Stimulated activated CD4-positive, alpha-beta T cell treated with anti-CD3 and anti-CD28 coated beads, Interleukin-15, amount 100 ng/mL, for 48 hours (primary cell): ENCODE measurements at places on chromosomes 12 and 14.
A peak's percentile ranks its signal among the peaks of the same experiment; 100 is the strongest.

DNA sequence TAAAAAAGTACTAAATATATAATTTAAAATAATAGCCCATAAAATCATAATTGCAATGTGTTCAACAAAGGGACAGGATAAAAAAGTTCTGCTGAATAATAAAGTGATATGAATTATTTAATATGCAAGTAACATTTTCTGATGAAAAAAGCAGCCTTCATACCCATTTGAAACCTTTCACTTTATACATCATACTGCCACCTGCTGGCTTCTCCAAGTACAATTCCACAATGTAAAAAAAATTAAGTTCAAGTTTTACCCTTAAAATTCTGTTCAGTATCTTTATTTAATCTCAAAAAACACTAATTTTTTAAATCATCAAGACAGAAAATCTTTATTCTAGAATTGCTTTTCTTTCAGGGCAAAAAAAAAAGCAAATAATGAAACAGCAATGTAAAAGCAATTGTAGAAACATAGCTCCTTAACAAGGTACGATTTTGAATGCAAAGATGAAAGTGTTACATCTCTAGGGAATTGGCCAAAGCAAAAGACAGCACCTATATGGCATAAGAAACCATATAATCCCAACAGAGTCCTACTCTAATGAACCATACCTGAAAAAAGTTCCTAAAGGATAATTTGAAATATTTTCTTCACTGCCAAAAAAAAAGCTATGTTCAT lies 15.0 kb downstream of the MDM1 start:
- peak; percentile 41 for DNase-seq

DNA sequence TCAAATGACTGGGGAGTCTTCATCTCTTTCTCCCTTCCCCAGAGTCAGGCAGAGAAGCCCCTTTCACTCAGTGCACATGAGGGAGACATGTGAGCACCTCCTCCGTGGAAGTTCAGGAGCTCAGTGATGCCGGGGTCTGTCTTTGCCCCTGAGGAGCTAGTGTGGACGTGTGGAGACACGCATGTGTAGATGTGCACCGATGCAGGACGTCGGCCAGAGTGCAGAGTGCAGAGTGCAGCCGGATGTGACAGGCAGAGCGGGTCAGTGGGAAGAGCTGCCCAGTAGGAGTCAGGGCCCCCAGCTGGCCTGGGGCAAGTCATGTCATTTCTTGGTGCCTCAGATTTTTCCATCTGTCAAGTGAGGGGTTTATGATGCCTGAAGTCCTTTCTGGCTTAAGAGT lies 20.7 kb downstream of the TSPAN9 start:
- DNase-seq, result no peak

DNA sequence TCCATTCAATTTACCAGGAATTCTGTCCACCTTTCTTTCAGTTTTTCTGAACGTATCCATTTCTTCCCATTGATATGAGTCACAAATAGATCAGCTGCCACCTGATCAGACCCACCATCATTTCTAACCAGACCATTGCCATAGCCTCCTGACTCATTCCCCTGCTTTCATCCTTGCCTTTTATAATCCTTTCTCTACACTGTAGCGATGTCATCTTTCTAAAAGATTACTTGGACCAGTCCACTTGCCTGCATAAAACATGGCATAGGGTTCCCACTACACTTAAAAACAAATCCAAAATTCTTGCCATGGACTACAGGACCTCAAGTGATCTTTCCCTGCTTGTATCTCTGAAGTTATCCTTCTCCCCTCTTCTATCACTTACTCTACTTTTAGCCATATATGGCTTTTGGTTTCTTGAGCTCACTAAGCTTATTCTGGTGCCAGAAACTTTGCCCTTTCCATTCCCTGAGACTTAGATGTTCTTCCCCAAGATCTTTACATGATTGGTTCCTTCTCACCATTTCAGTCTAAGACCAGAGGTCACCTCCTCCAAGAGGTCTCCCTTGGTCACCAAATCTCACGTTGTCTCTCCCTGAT lies 149.5 kb upstream of the KRR1 start:
- no peak for DNase-seq

DNA sequence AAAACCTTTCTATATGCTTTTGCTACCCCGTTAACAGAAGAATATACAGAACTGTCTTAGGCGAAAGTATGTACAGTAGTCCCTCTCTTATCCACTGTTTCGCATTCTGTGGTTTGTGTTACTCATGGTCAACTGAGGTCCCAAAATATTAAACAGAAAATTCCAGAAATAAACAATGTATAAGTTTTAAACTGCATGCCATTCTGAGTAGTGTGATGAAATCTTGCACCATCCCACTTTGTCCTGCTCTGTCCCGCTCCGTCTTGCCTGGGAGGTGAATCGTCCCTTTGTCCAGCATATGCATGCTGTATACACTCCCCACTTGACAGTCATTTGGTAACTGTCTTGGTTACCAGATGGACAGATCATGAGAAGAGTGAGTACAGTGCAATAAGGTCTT lies 70.1 kb upstream of the STRN3 start:
- no peak for DNase-seq

DNA sequence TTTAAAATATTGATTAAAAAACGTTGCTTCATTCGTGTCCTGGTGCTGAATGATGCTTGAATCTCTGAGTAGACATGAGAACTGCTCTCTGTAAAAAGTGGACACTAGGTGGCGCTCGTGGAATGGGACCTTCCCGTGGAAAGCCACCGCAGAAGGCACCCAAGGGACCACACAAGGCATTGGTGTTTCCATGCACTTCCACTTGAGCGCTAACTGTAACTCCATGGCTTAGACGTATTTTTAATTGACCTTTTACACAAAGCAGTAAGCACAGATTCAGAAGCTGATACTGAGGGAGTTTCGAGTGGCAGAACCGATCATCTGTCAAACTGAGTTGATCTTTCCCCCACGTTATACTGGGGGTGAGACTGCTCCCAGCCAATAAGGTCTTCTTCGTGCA lies 135.3 kb downstream of the PRKCH start:
- DNase-seq, result peak; percentile 68

- DNase-seq, result no peak
Measured at GRCh38 chr12:54420766-54421144, 1.7 kb upstream of the ITGA5 start.

DNA sequence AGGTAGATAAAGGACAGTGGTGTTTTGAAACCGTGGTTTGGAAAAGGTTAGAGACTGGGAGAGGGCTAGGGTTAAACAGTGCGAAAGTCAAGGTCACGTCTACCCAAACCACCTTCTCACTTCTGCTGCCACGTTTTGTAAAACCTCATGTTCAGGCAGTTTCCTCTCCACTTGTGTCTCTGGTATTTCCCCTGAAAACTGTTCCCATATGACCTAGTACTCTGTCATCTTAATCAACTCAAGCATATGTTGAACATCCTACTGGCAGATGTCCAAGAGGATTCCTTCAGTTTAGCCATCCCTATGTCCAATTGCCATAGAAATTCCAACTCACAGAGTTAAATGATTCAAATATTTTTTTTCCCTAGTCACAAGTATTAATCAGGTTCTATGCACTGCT lies 17.4 kb downstream of the CLEC4C start:
- no peak for DNase-seq

GRCh38 chr12:9973949-9974348 lies 2.7 kb downstream of the CLEC12A start:
- DNase-seq, result no peak

- no peak for DNase-seq
Measured at GRCh38 chr12:70197345-70197744, 45.9 kb upstream of the CNOT2 start.

DNA sequence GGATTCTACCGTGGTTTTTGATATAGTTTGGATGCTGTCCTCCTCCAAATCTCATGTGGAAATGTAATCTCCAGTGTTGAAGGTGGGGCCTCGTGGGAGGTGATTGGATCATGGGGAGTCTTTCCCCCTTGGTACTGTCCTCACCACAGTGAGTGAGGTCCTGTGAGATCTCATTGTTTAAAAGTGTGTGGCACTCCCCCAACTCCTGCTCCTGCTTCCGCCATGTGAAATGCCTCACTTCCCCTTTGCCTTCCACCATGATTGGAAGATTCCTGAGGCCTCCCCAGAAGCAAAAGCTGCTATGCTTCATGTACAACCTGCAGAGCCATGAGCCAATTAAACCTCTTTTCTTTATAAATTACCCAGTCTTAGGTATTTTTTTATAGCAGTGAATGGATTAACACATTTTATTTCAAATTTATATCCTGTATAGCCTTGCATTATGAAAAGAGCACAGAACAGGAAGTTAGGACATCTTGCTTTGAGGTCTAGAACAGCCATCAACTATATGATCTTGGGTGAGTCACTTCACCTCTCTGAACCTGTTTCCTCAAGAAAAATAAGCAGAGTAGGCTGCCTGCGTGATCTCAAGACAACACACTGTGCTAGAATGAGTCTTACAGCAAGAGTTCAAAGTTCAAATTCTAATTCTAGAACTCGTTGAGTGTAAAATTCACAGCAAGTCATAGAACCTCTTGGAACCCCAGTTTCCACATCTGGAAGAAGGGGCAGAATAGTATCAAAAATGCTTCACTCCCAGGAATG lies 160.9 kb upstream of the EEA1 start:
- DNase-seq, result peak; percentile 26

DNA sequence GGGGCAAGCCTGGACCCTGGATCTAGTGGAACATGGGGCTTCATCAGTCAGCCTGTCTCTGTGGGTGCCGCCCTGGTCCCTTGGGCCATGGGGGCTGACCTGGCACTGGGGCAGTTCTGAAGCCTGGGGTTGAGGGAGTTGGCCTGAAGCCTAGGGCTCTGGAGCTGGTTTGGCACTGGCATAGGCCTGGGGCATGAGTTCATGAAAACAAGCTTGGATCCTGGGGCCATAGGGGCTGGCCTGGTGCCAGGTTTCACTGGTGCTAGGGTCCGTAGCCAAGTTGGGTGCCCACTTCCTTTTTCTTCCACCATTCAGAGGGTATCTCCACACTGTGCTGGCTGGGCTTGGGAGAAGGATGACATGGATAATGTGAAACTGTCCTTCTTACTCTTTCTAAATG lies 26.6 kb upstream of the ANO4 start:
- no peak for DNase-seq

DNA sequence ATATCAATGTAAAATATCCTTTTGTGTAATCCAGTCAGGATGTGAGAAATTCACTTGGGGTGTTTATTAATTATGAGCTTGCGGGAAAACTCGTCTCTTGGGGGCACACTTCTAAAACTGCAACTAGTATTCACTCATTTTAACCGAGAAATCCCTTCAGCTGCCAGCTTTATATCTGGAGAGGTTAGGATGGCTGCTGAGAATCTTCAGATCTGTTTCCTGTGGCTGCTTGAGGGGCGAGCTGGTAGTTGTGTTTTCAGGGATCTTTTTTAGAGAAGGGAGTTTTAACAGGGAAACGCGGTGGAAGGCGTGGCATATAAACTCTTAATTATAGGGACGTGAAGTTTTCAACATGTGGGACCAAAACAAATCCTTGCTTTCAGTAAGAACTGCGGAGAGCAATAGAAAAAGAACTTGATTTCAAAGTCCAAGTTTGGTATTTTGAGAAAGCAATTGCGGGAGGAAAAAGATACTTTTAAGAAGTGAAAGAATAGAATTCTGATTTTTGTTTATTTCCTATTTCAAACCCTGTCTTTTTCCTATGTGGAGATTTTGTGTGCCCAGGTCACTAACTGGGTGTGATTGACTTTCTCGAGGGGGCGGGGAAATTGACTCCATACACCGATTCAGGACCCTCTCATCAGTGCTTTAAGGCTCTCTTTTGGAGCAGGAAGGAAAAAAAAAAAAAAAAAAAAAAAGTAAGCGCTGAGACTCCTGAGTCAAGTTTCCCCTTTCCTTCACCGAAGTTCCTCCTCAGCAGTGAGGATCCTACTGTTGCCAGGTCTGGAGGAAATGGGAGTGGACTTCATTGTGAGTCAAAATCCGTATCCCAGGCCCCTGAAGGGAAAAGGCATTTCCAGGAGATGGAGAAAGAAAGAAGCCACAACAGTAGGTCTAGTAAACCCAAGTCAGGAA lies 1.1 kb downstream of the PPFIBP1 start:
- no peak for DNase-seq

DNA sequence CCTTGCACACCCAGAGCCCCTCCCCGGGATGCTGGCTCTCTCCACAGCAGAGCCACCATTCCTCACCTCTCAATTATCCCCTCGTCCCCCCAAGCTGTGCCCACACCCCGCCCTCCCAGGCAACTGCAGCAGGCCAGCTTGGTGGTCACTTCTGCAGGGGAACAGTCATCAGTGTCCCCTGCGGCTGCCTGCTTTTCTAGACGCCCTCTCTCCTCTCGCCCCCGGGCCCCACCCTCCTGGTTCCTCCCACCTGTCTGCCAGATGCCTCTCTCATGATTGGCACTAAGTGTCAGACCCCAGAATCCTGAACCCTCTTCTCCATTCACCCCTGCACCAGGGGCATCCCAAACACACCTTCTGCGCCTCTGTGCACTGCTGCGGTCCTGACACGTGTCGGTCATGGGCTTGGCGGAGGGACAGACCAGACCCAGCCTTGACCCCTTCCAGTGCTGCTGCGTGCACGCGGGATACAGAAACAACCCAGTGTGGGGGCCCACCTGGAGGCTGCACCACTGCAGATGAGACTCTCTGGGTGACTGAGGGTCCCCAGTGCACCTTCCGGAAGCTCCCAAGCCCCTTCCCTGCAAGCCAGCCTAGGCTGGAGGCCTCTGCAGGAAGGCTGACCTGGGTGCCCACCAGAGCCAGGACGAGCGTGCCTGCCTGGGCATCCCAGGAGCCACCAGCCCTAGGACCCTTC lies 99.5 kb downstream of the SETD3 start:
- no peak for DNase-seq

GRCh38 chr14:95876761-95877538 lies at the start of gene TUNAR:
Gene TUNAR, plus strand, starts transcription at chr14:95876832.
- no peak for DNase-seq

- no peak for DNase-seq
Measured at GRCh38 chr12:112191840-112192321, 66.5 kb downstream of the TRAFD1 start.

GRCh38 chr14:56514663-56515371 lies 64.8 kb upstream of the TMEM260 start:
- DNase-seq, result no peak

DNA sequence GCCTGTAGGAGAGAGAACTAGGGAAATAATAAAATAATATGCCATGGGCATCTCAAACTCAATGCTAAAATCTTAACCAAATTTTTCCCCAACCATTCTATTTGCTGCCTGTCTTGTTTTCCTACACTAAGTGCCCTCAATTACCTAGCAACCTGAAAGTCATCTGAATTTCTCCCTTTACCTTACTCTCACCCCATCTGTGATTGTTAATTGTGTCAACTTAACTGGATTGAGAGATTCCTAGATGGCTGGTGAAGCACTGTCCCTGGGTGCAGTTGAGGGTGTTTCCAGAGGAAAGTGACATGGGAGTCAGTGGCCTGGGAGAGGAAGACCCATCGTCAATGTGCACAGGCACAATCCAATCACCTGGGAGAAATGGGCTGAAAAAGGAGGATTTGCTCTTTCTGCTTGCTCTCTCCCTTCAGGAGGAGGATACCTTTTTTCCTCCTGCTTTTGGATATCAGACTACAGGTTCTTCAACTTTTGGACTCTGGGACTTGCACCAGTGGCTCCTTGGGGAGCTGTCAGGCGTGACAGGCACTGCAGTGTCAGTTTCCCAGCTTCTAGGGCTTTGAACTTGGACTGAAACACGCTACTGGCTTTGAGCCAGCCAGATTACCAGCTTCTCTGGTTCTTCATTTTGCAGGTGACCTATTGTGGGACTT lies 100.1 kb downstream of the PPP1R12A start:
- no peak for DNase-seq
